ENCODE measurements at places on chromosomes 3 and 15.

DNA sequence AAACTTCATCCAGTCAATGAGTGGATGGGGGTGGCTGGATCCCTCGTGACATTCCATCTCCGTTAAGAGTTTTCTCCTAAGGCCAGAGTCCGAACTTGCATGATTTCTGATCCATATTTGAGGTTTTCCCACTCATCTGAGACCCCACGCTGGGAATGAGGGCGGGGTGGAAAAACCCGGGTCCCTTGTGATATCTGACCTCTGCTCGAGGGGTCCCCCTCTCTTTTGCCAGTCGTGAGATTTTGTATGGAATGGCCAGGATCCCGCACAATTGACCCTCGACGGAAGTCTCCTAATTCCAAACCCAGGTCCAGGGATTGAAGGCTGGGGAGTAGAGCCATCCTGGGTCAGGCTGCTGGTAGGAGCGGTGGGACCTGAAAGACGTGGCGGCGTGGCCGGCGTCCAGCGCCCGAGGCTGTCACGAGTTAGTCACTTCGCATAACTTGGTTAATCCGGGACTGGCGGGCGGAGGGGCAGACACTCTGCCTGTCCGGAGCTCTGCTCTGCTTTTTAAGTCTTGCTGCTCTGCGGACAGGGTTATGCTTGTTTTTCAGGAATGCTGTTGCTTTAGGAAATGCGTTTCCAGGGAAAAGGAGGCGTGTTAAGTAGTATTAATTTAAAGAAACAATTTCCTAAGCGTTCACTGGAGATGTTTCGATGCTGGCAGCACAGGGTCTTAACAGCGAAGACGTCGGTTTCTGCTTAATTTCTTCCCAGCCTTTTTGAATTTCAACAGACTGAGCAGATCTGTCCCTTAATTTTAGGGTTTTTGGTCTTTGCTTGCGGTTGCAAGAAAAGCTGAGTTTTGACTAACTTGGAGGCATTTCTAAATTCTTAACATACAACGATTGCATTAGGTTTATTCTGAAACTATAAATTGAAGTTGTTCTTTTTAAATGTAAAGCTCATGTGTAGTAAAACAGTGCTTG, 69.7 kb upstream of the LRRFIP2 start:
- peak; percentile 14 for DNase-seq

- peak; percentile 1 for DNase-seq
Measured at GRCh38 chr3:61358364-61358763, 107.1 kb upstream of the FHIT start.

DNA sequence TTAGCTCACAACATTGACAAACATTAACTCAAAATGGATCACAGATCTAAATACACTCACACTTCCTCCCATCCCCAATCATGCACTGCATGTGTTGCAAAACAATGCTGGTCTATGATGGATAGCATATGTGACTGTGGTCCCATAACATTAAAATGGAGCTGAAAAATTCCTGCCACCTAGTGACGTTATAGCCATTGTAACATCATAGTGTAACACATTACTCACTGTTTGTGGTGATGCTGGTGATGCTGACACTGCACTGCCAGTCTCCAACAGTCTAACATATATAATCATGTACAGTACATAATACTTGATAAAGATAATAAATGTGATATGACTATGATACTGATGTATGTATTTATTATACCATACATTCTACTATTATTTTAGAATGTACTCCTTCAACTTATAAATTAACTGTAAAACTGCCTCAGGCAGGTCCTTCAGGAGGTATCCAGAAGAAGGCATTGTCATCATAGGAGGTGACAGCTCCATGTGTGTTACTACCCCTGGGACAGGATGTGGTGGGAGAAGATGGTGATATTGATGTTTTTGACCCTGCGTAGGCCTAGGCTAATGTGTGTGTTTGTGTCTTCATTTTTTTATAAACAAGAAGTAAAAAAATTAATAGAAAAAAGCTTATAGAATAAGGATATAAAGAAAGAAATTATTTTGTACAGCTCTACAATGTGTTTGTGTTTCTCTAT, 41.3 kb downstream of the TXNRD3 start:
- DNase-seq: no peak

GRCh38 chr3:158765518-158766205, 33.4 kb upstream of the RARRES1 start:
- DNase-seq: no peak

GRCh38 chr15:78077053-78077870, at the start of gene TBC1D2B:
Gene TBC1D2B (minus strand): TSS chr15:78077711. CDS start chr15:78077652, 59 bp downstream.
- DNase-seq: peak; percentile 64

DNA sequence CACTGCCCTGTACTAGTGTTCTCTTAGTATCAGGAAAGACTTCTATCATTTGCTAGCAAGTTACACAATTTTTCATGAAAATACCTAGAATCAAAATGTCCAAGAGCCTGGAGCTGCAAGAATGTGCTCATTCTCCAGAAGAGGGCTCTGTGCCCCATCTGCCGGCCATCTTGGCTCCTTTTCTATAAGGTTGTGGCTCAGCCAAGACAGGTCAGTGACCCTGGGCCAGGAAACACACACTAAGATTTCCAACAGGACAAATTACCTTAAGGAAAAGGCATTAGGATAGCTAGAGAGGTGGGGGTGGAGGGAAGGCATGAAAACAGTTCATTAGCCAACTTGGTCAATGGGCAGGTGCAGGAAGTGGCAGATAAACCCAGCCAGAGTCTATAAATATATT, 20.7 kb downstream of the TIMP4 start:
- no peak for DNase-seq

- no peak for DNase-seq
Measured at GRCh38 chr3:70558956-70559355, 246.5 kb upstream of the MDFIC2 start.

GRCh38 chr3:152511904-152512303, 243.2 kb downstream of the MBNL1 start:
- no peak for DNase-seq
